ENCODE measurements at places on chromosomes 16 and 17. TPM values are rescaled to one million over a fixed set of nuclear protein-coding genes. Genes with fewer than 3 reads are reported as not detected.

KRTAP4-9 gene
- polyA plus RNA-seq, result not detected

DNAI2 gene
- not detected for polyA plus RNA-seq

SLC52A1 gene
- not detected for polyA plus RNA-seq

ZNF668 gene
- 10.6 TPM for polyA plus RNA-seq

NEUROD2 gene
- polyA plus RNA-seq, result not detected

TPSG1 gene
- polyA plus RNA-seq, result not detected

SDR42E1 gene
- polyA plus RNA-seq, result 2.2 TPM

CFDP1 gene
- polyA plus RNA-seq, result 31.5 TPM

ANKRD40CL gene
- polyA plus RNA-seq, result not detected

SRSF1 gene
- polyA plus RNA-seq, result 57.3 TPM

IST1 gene
- 161 TPM for polyA plus RNA-seq

CARD14 gene
- polyA plus RNA-seq, result not detected

ACLY gene
- polyA plus RNA-seq, result 52.9 TPM

PAM16 gene
- 40.4 TPM for polyA plus RNA-seq

CACNG5 gene
- not detected for polyA plus RNA-seq

STXBP4 gene
- 0.90 TPM for polyA plus RNA-seq

TBC1D3E gene
- not detected for polyA plus RNA-seq

KCNH4 gene
- not detected for polyA plus RNA-seq
